ENCODE measurements at places on chromosomes 13 and 19.

GRCh38 chr13:28942906-28943305 is 122.8 kb downstream of the MTUS2 start:
- no peak for DNase-seq

DNA sequence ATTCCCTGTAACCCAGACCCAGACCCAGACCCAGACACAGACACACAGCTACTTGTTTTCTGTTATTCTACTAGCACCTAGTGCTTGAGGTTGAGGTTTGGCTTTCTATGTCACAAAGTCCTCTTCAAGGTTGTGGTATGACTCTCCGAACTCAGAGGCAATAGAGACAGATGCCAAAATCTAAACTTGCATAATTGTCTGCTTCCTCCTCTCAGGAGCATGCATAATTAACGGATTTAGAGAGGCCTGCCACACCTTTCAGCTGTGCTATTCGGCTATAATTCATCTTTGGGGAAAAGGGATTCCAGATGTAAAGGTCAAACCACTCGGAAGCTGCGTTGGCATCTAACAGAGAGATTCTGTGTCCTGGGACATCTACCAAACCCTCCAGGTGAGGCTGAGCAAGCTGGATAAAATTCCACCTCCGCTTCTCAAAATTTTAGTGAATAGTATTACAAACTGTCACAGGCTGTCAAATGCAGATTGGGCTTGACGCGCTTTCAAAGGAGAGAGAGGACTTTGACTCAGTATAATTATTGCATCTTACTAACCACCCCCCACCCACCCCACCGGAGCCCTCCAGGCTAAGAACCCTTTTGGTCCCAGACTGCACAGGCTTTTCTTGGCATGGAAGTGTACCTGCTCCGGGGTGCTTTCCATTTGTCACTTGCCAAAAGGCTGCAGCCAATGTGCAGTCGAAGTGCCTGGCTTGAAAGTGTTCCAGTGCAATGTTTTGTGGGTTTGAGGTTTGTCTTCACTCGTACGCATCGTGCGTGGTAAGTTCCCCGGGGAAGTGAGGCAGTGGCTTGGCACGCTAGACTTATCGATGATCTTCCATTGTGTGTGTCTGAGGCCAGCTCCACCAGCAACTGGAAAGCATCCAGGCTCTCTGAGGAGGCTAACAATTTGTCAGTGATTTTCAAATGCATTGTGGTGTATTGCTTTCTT is 194.1 kb downstream of the TDRD3 start:
- DNase-seq: no peak

- no peak for DNase-seq
These were observed 66.1 kb upstream of the DIAPH3 start for GRCh38 chr13:60229708-60230272.

DNA sequence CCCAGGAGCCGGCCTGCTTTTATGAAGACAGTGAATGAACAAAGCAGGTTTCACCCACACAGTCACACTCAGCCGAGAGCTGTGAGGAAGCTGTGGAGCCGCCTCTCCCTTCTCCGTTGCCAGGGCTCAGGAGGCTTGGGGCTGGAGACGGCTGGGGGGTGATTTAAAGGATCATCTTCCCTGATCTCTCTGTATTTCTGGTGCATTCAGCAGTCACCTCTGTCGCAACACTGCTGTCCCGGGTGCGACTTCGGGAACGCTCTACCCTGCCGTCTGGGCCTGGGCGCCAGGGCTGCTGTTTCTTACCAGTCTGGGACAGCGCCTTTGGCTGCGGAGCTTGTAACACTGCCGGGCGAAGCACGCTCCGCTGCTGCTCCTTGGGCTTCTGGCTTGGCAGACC is 18.1 kb downstream of the CAPS start:
- DNase-seq: no peak

DNA sequence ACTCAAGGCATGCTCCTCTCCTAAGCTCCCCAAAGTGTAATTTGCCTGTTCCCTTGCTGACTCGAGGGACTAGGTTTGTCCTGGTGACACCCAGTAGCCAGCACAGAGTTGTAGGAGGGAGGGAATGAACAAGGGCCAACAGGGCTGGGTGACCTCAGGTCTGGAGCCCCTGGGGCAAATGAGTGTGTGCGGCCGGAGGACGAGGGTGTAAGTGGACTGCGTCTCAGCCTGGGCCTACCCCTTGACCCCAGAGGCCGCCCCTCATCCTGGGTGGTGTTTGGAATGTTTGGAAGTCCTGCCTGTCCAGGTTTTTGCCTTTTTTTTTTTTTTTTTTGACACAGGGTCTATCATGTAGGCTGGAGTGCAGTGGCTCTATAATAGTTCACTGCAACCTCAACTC is 1.3 kb upstream of the ZNF653 start:
- DNase-seq: no peak

DNA sequence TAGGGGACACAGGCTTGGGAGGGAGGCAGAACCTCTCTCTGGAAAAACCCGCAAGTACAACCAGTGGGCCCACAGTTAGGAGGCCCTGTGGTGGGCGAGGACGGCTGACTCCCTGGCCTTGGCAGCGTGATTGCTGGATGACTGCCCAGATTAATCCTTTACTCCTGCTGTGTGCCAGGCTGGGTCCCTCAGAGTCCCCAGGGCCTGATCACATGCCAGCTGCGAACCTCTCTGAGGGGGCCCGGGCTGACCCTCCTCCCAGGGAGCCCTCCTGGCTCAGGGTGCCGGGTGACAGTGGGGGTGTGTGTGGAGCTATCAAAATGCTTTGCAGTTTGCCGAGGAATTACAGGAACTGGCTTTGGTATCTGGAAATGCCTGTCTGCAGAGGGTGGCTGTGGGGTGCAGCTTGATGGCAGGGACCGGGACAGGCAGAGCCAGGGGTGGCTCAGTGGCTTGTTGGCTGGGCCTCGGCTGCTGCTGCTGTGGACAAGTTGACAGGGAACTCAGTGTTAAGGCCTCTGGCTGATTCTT is 48.9 kb downstream of the DNM2 start:
- DNase-seq: no peak

GRCh38 chr13:30963791-30964190 is 31.3 kb downstream of the TEX26 start:
- DNase-seq: no peak

DNA sequence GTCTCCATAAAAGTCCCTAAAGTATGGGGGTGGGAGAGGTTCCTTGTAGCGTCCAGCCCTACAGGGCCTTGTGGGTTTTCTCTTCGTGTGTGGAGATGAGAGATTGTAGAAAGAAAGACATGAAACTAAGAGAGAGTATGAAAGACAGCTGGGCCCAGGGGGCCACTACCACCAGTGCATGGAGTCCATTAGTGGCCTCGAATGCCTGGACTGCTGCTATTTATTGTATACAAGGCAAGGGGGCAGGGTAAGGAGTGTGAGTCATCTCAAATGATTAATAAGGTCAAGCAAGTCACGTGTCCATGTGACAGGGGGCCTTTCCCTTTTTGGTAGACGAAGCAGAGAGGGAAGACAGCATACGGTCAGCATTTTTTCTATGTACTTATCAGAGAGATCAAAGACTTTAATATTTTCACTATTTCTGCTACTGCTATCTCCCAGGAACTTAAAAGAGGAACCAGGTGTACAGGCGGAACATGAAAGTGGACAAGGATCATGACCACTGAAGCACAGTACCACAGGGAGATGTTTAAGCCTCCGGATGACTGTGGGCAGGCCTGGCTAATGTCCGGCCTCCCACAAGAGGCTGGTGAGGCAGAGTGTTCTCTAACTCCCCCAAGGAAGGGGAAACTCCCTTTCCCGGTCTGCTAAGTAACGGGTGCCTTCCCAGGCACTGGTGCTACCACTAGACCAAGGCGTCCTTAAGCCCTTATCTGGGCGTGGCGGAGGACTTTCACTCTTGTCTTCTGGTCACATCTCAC is 25.5 kb downstream of the FGF21 start:
- DNase-seq: peak; percentile 6

DNA sequence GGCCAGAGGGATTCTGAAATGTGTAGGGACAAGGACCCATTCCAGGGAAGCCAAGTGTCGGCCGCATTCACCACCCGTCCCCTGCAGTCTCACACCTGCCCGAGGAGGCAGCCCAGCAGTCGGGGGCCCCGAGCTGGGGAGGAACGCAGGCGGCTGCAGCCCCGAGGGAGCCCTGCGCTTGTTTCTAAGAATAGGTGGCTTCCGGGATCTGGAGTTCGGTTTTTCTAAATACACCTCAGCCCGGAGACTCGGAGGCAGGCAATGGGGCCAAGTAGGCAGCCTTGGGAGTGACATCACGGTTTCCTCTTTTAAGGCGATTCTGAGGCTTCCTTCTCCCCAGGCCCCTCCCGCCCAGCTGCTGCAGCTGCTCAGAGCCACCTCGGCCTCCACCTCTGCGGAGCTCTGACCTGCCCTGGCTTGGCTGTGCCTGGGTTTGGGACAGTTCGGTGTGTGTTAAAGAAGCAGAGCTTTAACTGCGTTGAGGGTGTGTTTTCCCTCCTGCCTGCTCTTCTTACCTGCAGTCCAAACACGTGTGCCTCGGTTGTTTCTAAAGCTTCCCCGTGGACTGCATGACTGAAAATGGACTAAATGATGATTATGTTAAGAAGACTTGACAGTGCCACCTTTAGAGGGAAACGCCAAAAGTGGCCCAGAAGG is 80.5 kb downstream of the COL4A2 start:
- no peak for DNase-seq

DNA sequence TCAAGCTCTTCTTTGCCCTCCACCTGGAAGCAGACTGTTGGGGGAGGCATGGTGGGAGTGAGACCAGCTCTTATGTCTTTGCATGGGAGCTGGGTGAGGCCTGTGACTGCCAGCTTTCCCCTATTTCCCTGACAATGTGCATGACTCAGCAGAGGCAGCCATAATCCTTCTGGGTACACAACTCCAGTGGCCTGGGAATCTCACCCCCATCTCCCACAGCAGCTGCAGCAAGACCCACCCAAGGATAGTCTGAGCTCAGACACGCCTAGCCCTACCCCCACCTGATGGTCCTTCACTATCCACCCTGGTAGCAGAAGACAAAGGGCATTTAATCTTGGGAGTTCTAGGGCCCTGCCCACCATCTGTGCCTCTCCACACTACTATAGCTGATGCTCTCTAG is 41.4 kb upstream of the FGF14 start:
- DNase-seq: no peak
